NCI-H1048 (cell line): ENCODE measurements at places on chromosomes 2 and 18.

GRCh38 chr2:23675506-23675905 is 251.4 kb downstream of the ATAD2B start:
- DNase-seq: no peak

- DNase-seq: peak; percentile 71
Measured at GRCh38 chr2:190467575-190468083, 59.5 kb downstream of the MFSD6 start.

- DNase-seq: peak; percentile 12
Measured at GRCh38 chr18:37537868-37538525, 27.6 kb downstream of the CELF4 start.

GRCh38 chr2:74413001-74413698 is 8.3 kb downstream of the C2orf81 start:
- no peak for DNase-seq

DNA sequence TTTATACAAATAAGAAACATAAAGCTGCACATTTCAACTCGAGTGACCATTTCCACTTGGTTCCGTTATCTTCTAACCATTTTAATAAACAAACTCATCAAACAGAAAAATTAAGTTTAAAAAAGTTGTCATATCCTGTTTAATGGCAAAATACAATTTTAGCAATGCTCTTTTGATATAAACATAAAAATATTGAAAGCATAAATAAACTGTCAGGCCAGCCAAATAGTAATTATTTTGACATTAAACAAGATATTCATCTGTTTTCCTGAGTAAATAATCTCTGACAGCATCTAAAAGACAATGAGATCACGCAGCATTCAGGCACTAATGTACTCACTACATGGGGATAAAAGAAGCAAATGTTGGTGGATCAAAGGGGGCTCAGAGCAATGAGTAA is 145.3 kb upstream of the ATP5MC3 start:
- DNase-seq: no peak
